IMR-90 (cell line): ENCODE measurements at places on chromosomes 5 and 9. TPM values are rescaled to one million over a fixed set of nuclear protein-coding genes. Genes with fewer than 3 reads are reported as not detected.

The LCN1 gene
- not detected in 2 replicates for total RNA-seq

GRCh38 chr5:127097278-127097677 lies 24.0 kb upstream of the C5orf63 start:
- DNase-seq = no peak
- peaks cover 4% of the 10 kb centered on the region for H3K4me1 ChIP-seq
- no peaks in the 10 kb centered on the region; the same call in 1 of the 2 replicates for H3K27me3 ChIP-seq
- H3K36me3 ChIP-seq = no peaks in the 10 kb centered on the region

DNA sequence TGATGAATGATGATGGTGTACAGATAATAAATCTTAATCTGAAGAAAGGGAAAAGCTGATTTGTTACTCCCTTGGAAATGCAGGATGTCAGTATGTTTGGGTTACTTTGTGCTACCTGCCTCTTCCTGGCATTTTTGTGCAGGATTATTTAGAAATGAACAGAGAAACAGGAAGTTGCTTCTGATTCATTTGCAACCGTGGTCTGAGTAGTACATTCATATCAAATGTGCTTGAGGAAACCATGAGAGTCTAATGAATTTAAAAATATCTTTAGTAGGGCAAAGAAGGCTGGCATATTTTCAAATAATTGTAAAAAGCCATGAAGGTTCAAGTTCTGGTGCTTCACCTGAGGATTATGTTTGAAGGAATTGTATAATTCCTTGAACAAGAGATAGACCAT lies 391.6 kb downstream of the TMEM161B start:
- H3K4me3 ChIP-seq = no peak overlapping the region
- H3K27me3 ChIP-seq = no peaks in the 10 kb centered on the region
- no peak for DNase-seq
- H3K27ac ChIP-seq = no peak overlapping the region
- no peaks in the 10 kb centered on the region for H3K36me3 ChIP-seq

The CMBL gene
- total RNA-seq = 5.0 and 5.8 TPM in 2 replicates

DNA sequence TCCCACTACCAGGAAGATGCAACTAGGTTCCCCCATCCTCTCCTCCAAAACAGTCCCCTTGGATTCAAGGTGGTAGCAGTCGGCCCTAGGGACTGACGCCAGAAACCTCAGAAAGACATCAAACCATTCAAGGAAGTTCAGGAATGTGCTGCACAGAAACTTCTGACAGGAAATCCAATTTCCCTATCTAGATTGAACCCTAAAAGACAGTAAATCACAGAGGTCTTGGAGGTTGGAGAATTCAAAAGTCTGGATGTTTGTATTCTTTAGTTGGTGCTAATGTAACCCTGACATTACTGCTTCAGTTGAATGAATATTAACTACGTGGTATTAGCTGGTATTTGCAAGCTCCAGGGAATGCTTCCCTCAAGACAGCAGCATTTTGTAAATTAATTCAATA lies 125.3 kb downstream of the SYK start:
- no peak for DNase-seq
- H3K27me3 ChIP-seq = no peaks in the 10 kb centered on the region
- peaks cover 7% of the 10 kb centered on the region for H3K4me1 ChIP-seq
- H3K4me3 ChIP-seq = no peak overlapping the region
- H3K27ac ChIP-seq = no peak overlapping the region

DNA sequence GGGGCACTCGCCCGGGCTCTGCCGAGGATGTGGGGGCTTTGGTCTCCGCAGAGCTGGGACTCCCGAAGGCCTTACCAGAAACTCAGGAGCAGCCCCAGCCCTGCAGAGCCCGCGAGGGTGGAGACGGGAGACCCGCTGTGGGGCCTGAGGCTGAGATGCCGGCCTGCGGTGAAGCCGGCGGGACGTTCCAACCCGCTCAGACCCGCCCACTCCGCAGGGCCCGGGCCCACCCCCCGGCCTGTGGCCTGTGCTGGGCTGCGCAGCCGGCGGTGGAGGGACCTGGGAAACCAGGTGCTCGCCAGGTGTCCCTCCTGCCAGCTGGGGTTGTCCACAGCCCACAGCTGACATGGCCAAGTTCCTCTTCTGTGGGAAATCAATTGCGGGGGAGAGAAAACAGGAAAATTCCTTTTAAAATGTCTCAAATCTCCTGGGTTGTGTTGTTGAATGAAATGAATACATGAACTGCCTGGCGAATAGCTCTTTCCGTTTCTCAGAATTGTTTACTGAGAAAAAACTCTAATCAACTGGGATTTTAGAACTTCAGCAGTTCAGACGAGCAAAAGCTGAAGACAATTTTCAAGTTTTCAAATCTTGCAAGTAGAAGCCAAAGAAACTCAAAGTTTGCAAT lies 49.0 kb upstream of the IRX4 start:
- no peaks in the 10 kb centered on the region for H3K4me1 ChIP-seq
- H3K27ac ChIP-seq = no peak overlapping the region
- H3K27me3 ChIP-seq = peaks cover 11% of the 10 kb centered on the region

DNA sequence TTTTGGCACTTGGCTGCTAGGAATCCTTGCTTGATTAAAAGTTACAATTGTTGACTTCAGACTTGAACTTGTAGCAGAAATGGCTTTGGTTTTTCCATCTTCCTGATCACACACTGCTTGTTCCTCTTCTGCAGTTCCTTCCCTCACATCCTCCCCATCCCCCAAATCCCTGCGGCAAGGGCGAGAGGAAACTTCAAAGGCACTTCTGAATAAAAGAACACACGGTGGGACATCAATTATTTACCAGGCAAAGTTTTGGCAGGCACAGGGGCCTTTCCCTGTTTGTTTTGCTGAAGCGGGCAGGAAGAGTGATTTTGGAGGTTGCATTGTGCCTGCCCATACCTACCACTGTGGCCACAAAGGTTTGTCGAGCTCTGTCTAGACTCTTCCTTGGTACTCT lies 260.9 kb downstream of the KIF4B start:
- H3K27me3 ChIP-seq = no peaks in the 10 kb centered on the region
- H3K4me3 ChIP-seq = no peak overlapping the region
- no peaks in the 10 kb centered on the region for H3K4me1 ChIP-seq
- no peak overlapping the region for H3K27ac ChIP-seq
- no peaks in the 10 kb centered on the region for H3K36me3 ChIP-seq
- DNase-seq = no peak

The SLC45A2 gene
- not detected in 2 replicates for total RNA-seq
